Vein endothelial cell (primary cell): ENCODE measurements at places on chromosomes 4 and X. TPM values are rescaled to one million over a fixed set of nuclear protein-coding genes. Genes with fewer than 3 reads are reported as not detected.

SPANXB1 gene
- total RNA-seq: not detected in 2 replicates

SSX3 gene
- total RNA-seq: not detected in 2 replicates

ZNF718 gene
- total RNA-seq: 5.6 and 6.9 TPM in 2 replicates

MSX1 gene
- total RNA-seq: 4.2 and 5.4 TPM in 2 replicates

KLB gene
- total RNA-seq: under 0.01 TPM in 1 of 2 replicates, not detected in the other

PRDM5 gene
- total RNA-seq: 8.2 and 9.9 TPM in 2 replicates

AKAP14 gene
- total RNA-seq: not detected in 2 replicates

POF1B gene
- total RNA-seq: 1.1 and 2.3 TPM in 2 replicates

LRRC66 gene
- 0.33 and 0.48 TPM in 2 replicates for total RNA-seq

LNX1 gene
- 0.65 and 0.76 TPM in 2 replicates for total RNA-seq

SLC25A53 gene
- total RNA-seq: 4.9 and 9.4 TPM in 2 replicates

MAGEE2 gene
- not detected in 2 replicates for total RNA-seq
